Hematopoietic multipotent progenitor cell treated with erythropoietin and hydrocortisone succinate and interleukin-3 and kit ligand, for 15 days (in vitro differentiated cells): ENCODE measurements at places on chromosomes 7 and 10.

GRCh38 chr10:81251457-81252115, 623.4 kb upstream of the NRG3 start:
- no peak for DNase-seq

DNA sequence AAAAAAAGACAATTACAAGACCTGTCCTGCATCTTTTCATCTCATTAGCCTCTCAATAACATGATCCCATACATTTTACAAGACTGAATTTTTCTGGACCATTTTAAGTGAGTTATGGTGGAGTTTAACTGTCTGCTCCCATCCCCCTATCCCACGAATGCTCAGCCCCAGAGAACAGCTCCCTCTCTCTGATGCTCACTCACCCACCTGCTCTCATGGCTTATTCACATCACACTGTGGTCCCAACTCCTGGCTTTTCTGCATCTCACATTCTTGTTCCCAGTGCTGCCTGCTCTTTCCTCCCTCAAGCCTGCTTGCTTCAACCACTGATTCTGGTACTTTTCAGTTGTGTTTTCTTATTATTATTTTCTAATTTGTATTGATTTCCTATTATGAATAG, 20.4 kb upstream of the CCSER2 start:
- DNase-seq: no peak

GRCh38 chr7:142709921-142710320, 39.4 kb upstream of the PRSS1 start:
- DNase-seq: no peak

DNA sequence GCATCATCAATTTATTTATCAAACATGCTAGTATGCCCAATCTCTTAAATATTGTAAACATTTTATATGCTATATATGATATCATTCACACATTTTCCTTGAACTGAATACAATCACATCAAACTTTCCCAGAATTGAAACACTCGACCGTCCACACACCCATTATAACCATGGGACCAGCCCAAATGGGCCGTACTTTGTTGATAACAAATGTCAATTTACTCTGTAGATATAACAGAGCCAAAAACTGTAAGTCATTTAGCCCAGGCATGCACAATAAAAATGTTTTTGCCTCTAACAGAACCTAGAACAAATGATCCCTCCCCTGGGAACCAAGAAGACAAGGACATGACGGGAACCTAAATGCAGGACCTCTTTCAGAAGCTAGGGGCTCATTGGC, 683 bp upstream of the ANKRD22 start:
- DNase-seq: no peak

GRCh38 chr10:7248585-7249164, 162.2 kb downstream of the SFMBT2 start:
- DNase-seq: no peak
